ENCODE measurements at places on chromosomes 1 and 21. TPM values are rescaled to one million over a fixed set of nuclear protein-coding genes. Genes with fewer than 3 reads are reported as not detected.

DNA sequence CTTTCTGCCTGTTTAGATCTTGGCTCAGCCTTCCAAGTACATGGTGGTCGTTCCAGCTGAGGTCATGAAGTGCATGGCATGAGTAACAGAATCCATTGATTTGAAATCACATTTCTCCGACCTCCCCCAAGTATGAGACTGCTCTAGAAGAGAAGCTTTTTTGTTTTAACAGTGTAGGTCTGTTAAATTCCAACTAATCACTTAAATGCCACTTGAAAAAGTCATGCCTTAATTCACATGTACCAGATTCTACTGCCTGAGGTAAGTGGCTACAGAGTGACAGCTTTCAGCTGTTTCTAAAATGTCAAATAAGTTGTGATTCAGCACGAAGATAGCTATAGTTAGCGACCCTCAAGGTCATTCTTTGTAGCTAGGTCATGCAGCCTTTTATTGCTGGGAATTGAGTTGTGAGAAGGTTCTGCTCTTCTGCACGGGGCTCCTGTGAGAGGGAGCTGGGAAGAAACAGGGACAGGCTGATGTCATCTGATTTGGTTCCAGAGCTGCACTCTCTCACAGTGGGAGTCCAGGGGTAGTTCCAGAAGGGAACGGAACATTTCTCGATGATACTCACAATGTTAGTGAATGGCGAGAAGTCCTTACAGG is 112.7 kb downstream of the VPS13D start:
- H3K27ac ChIP-seq, result no peak overlapping the region
- peaks cover 18% of the 10 kb centered on the region for H3K36me3 ChIP-seq
- H3K27me3 ChIP-seq, result no peaks in the 10 kb centered on the region
- peaks cover 28% of the 10 kb centered on the region for H3K4me1 ChIP-seq

DNA sequence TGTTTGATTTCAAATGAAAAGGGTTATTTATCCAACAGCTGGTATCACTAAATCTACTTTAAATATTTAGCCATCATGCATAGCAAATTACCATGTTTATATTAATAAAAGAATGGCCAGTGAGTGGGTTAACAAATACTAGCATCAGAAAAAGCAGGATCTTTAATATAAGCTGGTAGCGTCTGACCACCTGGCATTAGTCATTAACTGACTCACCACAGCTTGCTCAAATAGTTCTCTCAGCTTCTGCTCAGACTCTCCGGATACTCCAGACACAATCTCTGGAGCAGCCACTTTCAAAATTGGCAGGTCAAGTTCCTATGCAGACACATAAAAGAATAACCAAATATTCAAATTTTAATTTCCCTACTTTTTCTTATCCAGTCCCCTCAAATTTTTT is 29.6 kb downstream of the NVL start:
- H3K4me1 ChIP-seq, result no peaks in the 10 kb centered on the region
- no peak for DNase-seq
- H3K4me3 ChIP-seq, result no peak overlapping the region
- peaks cover 44% of the 10 kb centered on the region for H3K36me3 ChIP-seq
- H3K27ac ChIP-seq, result no peak overlapping the region

The ATP8B2 gene
- total RNA-seq, result 53.2 TPM

The DNAJC16 gene
- 13.2 TPM for total RNA-seq

The CAPN8 gene
- 1.1 TPM for total RNA-seq

- DNase-seq, result no peak
- H3K27ac ChIP-seq, result no peak overlapping the region
- no peaks in the 10 kb centered on the region for H3K4me1 ChIP-seq
- no peaks in the 10 kb centered on the region for H3K36me3 ChIP-seq
Observed at GRCh38 chr1:54811739-54812655, 10.9 kb upstream of the TTC22 start.

DNA sequence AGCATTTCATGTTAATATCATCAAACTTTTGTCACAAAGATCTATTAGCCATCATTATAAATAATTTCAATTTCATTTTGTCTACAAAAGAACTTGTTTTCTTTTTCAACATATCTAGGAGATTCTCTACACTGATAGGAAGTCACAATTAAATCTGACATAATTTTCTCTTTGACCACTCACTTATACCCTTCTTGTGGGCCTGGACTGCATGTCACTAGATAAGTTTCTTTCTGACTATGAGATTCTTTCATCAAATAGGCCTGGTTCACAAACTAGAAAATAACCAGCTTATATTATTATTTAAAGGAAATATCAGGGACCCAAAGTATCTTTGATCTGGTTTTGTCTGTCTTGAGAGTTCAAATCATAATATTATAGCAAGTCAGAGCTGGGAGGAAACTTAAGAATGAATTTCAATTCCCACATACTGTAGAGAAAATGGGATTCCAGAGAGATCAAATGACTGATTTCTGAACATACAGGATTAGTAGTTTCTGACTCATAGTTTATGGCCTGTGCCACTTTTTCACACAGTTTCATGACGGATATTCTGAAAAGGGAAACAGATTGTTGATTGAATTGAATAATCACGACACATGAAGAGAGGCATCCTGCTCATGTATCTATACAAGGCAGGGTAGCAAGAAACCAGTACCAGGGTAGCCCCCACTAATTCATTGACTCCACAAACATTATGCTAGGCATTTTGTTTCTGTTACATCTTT is 355.8 kb downstream of the GPATCH2 start:
- no peak for DNase-seq
- H3K27me3 ChIP-seq, result no peaks in the 10 kb centered on the region
- H3K36me3 ChIP-seq, result no peaks in the 10 kb centered on the region
- no peaks in the 10 kb centered on the region for H3K4me1 ChIP-seq
- H3K27ac ChIP-seq, result peak overlapping the region; percentile 70

The PTPRC gene
- total RNA-seq, result 11.8 TPM

GRCh38 chr1:175824079-175824478 is 80.7 kb upstream of the TNR start:
- no peak for DNase-seq
- no peak overlapping the region for H3K27ac ChIP-seq
- H3K4me3 ChIP-seq, result no peak overlapping the region
- H3K27me3 ChIP-seq, result no peaks in the 10 kb centered on the region
- H3K36me3 ChIP-seq, result no peaks in the 10 kb centered on the region

DNA sequence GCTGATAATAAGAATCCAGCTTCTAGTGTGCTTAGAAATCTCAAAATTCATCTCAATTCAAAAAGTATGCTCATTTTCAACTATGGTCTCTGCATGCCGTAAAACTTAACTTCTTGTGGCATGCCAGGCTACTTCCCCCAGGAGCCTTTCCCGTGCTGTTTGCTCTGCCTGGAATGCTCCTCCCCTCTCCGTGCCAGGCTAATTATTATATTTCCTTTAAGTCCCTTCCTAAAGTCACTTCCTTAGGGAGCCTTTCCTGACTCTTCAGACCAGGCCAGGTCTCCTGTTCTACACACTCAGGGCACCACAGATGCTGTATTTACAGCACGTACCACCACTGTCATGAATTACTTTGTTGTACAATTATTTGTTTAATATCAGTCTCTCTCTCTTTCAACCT is 67.1 kb upstream of the PPP2R5A start:
- no peaks in the 10 kb centered on the region for H3K27me3 ChIP-seq
- no peak overlapping the region for H3K27ac ChIP-seq
- no peak for DNase-seq
- no peaks in the 10 kb centered on the region for H3K4me1 ChIP-seq
- no peaks in the 10 kb centered on the region for H3K36me3 ChIP-seq
- H3K4me3 ChIP-seq, result no peak overlapping the region

DNA sequence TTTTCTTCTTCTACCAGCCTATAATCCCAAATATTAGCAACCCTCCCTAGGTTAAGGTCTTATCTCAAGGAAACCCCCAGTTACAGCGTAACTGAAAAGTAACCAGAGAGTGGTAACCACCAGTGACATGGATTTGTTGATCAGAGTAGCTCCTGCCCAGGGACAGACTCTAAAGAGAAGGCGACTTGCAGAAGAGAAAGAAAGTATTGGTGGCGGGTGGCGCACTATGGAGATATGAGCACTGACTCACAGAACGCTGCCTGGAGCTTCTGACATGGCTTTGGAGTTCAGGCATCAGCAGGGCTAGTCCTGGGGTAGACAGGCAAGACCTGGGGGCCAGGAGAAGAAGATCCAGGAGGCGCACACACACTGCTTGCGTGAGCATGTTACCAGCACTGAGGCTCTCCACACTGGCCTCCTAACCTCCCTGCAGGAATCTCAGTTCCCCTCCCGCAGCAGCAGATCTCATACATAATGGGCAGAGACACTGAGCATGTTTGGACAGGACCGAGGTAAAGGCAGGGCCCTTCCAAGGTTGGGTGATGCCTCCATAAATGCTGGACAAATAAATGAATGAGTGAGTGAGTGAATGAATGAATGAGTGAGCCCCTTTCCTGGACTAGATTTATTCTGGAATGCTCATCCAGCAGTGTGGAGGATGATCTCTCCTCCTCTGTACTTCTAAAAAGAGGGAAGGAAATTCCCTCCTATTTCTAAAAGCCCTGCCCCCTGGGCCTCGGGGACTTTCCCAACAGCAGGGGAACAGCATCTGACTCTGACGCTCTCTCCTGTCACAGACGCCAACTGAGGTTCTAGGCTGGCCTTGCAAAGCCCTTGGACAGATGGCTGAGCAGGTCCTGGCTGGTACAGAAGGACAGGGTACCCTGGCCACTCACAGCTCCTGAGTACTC is 175.5 kb downstream of the CLIC6 start:
- no peaks in the 10 kb centered on the region for H3K4me1 ChIP-seq
- peak; percentile 87 for DNase-seq
- H3K36me3 ChIP-seq, result no peaks in the 10 kb centered on the region

DNA sequence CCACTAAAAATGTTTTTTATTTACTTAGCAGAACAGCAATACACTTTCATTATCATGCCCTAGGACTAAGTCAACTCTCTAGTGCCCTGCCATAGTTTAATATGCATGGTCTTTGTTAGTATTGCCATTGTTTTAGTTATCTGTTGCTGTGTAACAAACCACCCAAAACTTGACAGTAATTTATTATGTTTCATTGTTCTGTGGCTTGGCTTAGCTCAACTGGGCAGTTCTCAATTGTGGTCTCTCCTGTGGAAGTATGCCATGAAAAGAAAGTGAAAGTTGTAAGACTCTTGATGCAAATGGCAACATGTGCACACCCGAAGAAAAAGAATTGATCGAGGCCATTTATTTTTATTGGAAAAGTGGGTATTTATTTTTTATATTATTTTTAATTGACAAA is 206.3 kb upstream of the KCTD3 start:
- DNase-seq, result no peak
- no peak overlapping the region for H3K27ac ChIP-seq
- H3K4me3 ChIP-seq, result no peak overlapping the region
- no peaks in the 10 kb centered on the region for H3K27me3 ChIP-seq

DNA sequence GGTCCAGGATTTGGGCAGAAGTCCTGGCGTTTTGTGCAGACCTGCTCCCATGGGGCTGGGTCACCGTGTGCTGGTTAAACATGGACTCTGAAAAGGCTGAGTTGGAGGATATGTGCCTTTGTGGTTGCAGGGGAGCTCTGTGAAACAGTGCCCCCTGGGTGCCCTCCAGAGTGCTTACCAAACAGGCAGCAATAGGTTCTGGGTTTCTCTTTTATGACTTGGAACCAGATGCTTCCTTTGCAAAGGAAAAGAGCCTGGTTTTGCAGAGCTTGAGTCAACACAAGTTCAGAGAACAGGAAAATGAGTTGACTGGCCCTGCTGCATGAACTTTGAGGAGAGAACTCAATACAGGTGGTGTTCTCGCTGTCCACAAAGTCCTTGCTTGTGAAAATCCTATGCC is 288.9 kb downstream of the TM2D1 start:
- no peaks in the 10 kb centered on the region for H3K27me3 ChIP-seq
- DNase-seq, result no peak
- H3K36me3 ChIP-seq, result no peaks in the 10 kb centered on the region
- no peak overlapping the region for H3K4me3 ChIP-seq

GRCh38 chr1:28190996-28191645 is 14.6 kb upstream of the PTAFR start:
- H3K4me1 ChIP-seq, result no peaks in the 10 kb centered on the region
- H3K27me3 ChIP-seq, result no peaks in the 10 kb centered on the region

DNA sequence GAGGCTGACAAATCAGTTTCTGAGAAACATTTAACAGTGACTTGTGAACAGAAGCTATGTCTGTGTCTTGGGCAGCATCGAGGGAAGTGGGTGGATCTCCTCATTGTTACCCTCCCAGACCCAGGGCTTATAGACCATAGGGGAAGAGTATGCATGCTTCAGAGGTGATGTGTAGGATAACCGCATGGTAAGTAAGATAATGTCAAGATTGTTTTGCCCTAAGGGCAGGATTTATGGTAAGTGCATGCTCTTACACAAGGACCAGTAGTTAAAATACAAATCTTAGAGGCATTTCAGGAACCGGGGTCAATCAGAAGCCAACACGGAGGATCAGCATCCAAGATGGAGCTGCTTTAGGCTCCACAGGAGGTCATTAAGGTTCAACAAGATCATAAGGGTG is 7.7 kb upstream of the PRMT2 start:
- no peaks in the 10 kb centered on the region for H3K36me3 ChIP-seq
- no peak for DNase-seq
- H3K4me3 ChIP-seq, result no peak overlapping the region
- H3K27me3 ChIP-seq, result no peaks in the 10 kb centered on the region
